ENCODE measurements at places on chromosomes 3 and 15.

GRCh38 chr3:159189994-159190669 is 388.3 kb downstream of the MFSD1 start:
- no peak for DNase-seq

DNA sequence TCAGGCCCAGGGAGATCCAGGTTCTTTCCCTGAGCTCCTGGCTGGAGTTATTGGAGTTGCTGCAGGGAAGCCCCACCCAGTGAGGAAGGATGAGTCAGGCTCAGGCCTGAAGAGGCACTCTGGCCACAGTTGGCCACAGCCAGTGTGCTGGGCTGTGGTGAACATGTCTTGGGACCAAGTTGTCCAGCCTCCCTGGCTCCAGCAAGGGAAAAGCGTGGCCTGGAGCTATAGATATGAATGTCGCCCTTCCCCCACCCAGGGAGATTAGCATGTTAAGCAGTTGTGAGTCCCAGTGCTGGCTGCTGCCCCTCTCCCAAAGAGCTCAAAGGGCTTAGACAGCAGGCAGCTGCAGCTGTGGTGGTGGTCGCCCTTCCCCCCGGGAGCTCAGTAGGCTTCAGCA is 963.2 kb downstream of the ROBO2 start:
- DNase-seq, result no peak

DNA sequence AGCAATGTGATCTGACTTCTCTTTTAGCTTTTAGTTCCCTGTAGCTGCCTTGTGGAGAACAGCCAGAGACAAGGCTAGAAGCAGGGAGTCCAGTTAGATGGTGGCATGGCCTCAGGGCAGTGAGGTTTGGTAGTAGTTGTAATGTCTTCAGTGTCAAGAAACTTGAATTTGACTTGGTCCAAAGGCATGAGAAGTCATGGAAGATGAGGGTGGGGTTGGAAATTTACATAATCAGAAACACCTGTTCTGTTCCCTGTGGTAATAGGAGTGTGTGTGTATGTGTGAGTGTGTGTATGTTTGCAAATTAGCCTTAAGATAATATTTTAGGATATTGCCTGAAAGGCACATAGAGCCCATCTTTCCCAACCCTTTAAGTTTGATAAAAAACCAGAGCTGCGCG is 55.2 kb upstream of the GCNT3 start:
- DNase-seq, result no peak

DNA sequence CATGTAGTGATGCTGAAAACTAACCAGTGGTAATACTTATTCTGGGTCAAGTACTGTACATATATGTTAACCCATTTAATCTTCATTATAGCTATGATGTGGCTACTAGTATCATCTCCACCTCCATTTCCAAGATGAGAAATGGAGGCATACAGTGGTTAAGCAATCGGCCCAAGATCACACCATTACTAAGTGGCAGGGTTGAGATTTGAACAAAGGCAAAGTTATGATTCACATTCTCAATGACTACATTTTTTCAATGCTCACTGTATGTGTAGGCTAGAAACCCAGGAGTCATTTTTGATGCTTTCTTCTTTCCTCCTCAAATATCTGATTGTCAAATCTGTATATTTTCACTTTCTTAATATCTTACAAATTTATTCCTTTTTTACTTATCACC is 30.2 kb downstream of the ABI3BP start:
- no peak for DNase-seq

DNA sequence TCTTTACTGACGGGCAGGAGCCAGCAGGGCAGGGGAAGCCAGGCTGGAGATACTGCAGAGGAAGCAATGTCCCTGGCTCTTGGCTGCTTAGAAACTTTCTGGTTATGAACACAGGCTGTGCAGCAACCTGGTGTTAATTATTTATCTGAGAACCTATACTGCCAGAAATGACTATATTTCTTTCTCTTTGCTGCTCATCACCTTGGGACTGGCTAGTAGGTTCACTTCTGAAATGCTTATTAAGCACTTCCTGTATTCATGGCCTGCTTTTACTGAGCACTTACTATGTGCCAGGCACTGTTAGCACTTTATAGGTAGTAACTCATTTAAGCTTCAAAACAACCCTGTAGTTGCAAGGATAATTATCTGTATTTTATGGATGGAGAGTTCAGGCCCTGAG is 57.6 kb downstream of the RAB11A start:
- DNase-seq, result no peak

DNA sequence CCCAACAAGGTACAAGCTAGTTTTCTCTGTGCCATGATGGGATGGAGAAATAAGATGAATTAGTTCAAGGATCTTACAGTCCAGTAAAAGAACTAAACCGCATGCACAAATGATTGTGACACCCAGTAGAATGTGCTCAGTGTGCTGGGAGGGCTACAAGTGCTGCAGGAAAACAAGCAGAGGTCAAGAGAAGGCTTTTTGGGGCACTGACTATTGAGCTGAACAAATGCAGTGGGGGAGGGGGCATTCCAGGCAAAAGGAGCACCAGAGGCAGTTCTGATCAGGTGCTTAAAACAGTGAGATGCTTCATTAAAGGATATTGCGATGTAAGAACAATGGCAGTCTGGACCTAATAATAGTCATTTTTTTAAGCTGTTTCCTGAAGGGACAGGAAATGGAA is 6.0 kb downstream of the SLC27A2 start:
- DNase-seq, result no peak

DNA sequence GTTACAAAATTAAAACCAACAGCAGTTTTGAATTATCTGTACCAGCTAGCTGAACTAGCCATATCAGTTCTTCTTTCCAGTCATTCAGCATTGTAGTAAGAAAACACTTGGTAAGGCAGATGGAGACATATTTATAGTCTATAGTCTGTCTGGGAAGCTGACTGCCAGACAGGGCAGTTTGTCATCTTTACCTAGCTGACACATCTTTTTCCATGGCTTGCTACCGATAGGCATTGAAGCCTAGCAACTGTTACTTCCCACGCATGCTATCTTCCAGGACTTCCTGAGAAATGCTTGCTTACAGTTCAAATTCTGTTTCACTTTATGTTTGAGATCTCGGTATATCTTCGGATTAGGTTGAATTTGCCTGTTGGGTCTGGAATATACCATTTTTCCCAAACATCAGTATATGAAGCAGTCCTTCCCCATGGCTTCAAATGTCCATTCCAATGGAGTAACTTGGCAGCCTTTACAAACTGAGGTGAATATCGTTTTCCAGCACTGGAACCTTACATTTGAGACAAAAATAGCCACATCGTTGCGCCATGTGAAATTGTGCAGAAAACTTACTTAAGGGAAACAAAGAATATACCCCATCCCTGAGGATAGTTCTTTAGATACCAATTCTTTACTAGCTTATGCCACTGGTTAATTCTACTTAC is 8.8 kb downstream of the GNL3 start:
- no peak for DNase-seq

DNA sequence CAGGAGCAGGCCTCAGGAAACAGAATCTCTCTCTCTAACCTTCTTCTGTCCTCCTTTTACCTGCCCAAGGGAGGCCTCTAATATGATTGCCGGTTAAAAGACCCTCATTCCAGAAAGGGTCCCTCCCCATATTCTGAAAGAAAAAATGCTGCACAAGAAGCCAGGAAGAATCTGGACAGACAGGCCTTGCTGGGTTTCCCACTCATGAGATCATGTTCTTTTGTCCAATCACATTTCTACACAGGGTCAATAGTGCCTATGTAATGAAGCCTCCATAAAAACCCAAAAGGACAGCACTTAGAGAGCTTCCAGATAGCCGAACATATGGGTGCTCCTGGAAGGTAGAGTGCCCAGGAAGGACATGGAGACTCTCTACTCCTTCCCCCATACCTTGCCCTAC is 146.0 kb downstream of the MYO9A start:
- DNase-seq, result no peak

GRCh38 chr15:41992803-41993190 is 20.4 kb upstream of the EHD4 start:
- no peak for DNase-seq

DNA sequence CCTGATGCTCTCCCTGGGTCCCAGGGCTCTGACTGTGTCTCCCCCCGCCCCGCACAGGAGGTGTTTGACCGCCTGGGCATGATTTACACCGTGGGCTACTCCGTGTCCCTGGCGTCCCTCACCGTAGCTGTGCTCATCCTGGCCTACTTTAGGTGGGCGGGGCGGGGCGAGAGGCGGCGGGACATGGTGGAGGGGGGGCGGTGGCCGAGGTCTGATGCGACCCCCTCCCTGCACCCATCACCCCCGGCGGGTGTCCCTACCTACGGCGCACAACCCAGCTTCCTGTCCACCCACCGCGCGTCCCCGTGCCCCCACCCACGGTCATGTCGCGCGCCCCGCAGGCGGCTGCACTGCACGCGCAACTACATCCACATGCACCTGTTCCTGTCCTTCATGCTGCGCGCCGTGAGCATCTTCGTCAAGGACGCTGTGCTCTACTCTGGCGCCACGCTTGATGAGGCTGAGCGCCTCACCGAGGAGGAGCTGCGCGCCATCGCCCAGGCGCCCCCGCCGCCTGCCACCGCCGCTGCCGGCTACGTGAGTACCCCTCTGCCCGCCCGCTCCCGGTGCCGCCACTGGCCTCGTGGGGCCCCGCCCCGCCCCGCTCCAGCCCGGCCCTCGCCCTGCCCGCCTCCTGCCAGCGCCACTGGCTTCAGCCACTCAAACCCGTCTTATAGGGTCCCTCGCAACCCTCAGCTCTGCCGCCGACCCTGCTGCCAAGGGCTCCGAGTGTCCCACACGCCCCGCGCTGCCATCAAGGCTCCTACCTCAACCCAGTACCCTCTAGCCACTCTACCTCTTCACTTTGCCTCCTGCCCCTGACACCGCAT is 21.0 kb downstream of the PTH1R start:
- DNase-seq, result no peak

- DNase-seq, result no peak
Measured at GRCh38 chr3:188915127-188915526, 256.6 kb upstream of the TPRG1 start.
